NCI-H1048 (cell line): ENCODE measurements at places on chromosomes 11 and 22.

- no peak for DNase-seq
These were observed 6.8 kb downstream of the MAP4K2 start for GRCh38 chr11:64796047-64796756.

- DNase-seq = no peak
These were observed 711.7 kb downstream of the BRD1 start for GRCh38 chr22:49116021-49116420.

DNA sequence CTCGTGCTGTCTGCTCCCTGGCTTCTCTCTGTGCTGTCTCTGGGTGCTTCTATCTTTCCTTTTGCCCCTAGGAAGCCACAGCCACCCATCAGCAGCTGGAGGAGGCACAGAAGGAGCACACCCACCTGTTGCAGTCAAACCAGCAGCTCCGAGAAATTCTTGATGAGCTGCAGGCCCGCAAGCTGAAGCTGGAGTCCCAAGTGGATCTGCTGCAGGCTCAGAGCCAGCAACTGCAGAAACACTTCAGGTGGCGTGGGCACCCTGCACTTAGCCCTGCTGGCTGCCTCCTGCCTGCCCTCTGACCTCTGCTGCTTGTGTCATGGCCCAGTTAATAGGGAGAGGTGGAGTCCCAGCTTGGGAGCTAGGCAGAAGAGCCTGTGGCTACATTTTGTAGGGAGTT, 67.8 kb downstream of the CEP164 start:
- no peak for DNase-seq

DNA sequence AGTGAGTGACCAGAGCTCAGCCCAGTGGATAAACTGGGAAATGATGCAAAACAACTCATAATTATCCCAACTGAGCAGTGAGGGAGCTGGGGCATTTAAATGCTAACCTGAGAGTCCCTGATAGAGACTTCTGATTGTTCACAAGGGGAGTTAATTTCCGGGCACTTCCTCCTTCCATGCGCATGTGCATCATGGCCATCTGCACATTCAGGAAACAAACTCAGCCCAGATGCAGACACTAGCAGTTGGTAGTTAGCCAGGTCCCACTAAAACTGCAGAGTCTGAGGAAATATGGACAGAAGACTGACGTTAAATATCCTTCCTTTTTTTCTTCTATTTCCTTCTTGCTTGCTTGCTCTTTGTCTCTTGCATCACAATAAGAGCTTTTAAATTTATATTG, 852.1 kb upstream of the LRRC4C start:
- DNase-seq = no peak

DNA sequence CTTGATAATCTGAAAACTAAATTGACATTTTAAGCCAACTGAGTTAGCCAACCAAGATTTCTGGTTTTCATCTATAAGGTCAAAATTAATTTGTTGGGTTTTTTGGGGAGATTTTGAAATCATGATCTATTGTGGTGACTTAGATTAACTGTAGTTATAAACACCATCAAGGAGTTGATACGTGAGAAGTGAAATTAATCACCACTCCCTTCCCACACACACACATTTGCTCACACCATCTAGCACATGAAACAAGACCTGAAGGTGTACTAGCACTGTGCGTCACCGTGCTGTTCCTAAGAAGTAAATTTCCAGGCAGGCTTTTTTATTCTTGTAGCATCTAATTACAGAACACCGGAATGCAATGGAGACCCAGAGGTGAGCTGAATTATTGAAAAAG, 2.1 kb downstream of the OR5B21 start:
- no peak for DNase-seq

- no peak for DNase-seq
These were observed 936 bp downstream of the BRD1 start for GRCh38 chr22:49826603-49827270.

DNA sequence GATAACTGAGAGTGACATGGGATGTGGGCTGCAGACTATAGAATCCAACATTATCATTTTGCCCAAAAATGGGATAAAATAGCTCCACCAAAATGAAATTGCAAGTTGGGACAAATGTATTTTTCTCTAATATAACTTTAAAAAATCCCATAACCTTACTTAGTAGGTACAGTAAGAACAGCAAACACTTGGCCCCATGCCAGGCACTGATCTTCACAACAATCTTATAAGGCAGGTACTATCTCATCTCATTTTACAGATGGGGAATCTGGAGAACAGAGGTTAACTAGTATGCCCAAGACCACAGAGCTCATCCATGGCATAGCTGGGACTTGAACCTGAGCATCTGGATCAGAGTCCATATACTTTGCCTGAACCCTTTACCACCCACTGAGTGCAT, 13.5 kb upstream of the ARHGEF17 start:
- DNase-seq = no peak

DNA sequence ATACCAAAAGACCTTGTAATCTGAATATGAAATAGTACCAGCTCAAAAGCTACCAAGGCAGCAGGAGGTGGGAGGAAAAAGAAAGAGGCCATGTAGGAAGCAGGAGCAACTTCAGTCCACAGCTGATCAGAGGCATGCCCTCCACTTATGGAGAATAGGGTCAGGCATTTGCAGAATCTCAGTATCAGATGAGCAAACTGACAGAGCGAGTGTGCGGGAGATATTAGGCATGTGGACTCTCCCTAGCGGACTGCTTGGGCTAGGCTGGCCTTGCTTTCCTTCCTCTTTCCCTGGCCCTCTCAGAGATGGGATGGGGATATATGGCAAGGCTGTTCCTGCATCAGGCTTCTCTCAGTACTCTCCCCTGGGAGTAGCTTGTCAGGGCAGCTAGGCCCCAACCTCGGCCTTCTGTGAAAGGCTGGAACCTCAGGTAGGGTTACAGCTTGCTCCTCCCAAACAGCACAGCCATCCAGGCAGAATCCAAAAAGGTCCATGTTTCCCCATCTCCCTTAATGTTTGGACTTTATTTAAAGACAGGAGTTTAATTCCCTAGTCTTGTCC, 37.0 kb downstream of the ETS1 start:
- no peak for DNase-seq

- DNase-seq = no peak
These were observed 22.8 kb upstream of the TEF start for GRCh38 chr22:41358927-41359326.

- DNase-seq = no peak
These were observed 615.0 kb upstream of the ARHGAP42 start for GRCh38 chr11:100072131-100072530.

DNA sequence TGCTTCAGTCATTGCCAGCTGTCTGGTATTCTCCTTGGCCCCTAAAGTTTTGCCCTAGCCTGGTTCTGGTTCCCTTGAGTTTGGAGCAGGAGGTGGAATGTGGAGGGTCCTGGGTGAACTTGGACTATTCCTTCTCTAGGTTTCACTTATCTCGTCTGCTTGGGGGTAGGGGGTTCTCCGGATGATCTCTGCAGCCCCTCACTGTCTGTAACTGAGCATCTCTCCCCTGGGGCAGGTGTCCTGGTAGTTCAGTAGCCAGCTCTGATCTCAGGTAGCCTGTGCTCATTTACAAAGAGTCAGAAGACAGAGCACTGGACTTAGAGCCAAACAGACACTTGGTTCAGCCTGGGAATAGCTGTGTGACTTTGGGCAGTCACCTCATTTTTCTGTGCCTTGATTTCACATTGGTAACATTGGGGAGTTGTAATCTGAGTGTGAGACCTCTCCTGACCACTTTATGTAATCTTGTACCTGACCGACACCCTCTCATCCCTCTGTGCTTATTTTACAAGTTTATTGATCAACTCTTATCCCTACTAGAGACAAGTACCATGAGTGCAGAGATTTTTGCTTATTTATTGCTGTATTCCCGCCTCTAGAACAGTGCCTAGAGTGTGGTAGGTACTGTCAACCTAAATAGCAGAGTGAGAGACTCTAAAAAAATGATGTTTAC, 804 bp downstream of the CCDC134 start:
- no peak for DNase-seq

- DNase-seq = no peak
These were observed 246.5 kb downstream of the CADM1 start for GRCh38 chr11:115257678-115258077.

DNA sequence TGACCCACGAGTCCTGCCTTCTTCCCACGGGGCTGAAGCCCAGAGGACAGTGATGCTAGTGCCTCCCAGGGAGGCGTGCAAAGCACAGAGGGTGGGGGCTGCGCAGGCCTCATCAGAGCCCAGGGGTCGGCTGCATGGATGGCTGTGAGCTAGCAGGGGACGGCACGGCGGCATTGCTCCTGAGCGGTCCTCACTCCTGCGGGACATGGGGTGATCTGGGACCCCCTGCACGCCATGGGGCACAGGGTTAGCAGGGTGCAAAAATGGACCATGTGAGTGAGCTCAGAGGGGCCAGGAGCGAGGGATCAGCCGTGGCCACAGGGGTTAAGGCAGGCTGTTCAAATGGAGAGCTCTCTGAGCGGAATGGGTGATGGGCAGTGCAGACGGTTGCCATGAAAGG, 138.3 kb downstream of the SNX19 start:
- no peak for DNase-seq

- DNase-seq = no peak
These were observed 81.9 kb downstream of the LRRC32 start for GRCh38 chr11:76588455-76589325.

GRCh38 chr11:79007771-79008402, 432.9 kb downstream of the TENM4 start:
- DNase-seq = no peak

DNA sequence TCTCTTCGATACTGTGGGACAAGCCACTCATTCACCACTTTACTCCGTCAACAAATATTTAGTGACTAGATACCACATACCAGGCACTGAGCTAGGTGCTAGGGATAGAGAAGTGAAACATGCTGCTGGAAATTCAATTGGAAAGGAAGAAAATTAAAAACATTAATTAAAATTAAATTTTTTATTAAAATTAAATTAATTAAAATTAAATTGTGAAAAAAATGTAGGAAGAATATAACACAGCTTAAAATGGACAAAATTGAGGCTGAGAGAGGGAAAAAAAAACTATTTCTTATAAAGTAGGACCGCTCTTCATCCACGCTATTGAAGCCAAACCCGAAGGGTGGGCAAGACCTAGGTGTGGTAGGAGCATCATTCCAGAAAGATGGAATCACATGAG, 23.6 kb upstream of the LRRC55 start:
- DNase-seq = no peak

DNA sequence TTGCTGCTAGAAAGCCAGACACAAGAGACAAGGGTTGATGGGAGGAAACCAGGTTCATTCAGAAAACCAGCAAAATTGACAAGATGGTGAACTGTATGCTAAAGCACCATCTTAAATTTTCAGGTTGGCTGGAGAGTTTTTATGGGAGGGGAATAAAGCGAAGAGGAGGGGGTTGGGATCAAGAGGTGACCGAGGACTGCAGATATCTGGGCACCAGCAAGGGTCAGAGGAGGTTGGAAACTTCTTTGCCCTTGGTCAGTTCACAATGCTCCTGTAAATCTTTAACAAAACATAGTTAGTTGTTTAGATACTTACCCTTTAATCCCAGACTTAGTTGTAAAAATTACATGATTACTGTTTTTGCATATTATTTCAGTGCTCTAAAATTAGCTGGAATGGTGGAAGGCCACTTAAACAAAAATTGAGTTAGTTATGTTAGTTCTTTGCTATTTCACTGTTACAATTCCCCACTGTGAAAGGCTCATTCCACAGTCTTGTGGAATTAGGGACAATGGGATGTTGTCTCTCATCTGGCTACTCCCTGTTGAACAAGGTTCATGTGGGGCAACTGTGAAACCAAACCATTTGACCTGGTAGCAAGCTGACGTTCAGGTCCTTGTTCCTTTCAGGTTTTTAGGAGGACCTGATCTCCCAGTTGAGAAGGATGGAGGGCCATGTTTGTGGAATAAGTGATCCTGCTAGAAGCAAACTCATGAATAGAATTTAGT, 30.6 kb upstream of the QSER1 start:
- no peak for DNase-seq

- no peak for DNase-seq
These were observed 77.6 kb downstream of the LUZP2 start for GRCh38 chr11:24574461-24574860.

DNA sequence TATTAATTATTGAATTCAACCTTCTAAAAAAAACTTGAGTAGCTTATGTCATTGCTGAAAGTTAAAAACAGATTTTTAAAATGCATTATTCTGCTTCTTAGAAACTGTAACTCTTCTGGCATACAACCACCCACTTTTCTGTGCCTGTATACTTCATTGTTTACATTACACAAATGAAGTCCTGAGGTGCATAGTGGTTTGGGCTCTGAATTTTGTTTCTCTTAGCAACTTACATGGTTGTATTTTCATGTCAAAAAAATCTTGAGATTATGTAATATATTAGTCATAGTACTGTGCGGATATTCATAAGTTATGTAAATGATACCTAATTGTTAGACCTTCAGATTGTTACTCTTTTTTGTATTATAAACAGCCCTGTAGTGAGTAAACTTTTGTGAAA, 12.2 kb downstream of the SC5D start:
- no peak for DNase-seq

- no peak for DNase-seq
These were observed 181.5 kb downstream of the MAML2 start for GRCh38 chr11:96161307-96162089.

DNA sequence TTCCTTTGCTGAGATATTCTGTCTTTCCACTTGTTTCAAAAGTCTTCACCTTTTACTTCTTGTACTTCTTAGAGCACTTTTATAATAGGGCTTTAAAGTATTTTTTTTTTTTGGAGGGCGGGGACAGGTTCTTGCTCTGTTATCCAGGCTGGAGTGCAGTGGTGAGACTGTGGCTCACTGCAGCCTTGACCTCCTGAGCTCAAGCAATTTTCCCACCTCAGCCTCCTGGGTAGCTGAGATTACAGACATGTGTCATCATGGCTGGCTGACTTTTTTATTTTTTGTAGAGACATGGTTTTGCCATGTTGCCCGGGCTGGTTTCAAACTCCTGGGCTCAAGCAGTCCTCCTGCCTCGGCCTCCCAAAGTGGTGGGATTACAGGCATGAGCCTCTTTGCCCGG, 57.9 kb downstream of the DYNC2H1 start:
- no peak for DNase-seq

DNA sequence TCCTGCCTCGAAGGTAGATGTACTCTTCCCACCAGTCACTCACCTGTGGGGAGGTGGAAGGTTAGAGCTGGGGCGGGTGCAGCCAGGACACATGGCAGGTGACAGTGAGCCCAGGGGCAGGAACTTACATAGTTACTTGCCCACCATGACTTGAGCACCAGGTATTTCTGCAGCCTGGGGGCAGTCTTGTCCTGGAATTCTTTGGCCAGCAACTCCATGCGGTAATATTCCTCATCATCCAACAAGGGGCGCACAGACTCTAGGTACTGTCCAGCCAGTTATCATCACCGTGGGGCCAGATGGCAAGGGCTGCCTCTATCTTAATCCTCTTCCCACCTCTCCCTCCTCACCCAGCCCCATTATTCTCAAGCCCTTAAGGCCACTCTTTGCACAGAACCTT, 2.2 kb downstream of the CPT1B start:
- no peak for DNase-seq

DNA sequence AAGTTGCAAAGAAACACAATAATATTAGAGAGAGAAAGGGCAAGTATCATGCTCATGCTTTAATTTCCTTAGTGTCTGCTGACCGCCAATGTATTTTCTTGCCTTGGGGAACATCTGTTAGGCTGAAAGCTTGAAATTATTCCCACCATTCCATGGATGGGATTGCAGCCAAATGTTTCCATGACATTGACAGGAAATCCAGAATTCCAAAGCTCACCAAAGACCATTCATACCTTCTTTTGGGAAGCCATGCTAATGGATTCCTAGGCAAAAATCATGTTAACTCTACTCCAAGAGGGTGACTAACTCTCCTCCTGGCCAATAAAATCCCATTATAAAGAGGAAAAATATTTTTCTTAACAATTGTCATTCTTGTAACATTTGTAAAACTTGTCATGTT, 661.4 kb upstream of the FAT3 start:
- no peak for DNase-seq

GRCh38 chr11:10225553-10225952, 68.5 kb downstream of the SBF2 start:
- no peak for DNase-seq
